Activated CD8-positive, alpha-beta memory T cell treated with anti-CD3 and anti-CD28 coated beads for 48 hours (primary cell): ENCODE measurements at places on chromosomes 4 and X.

DNA sequence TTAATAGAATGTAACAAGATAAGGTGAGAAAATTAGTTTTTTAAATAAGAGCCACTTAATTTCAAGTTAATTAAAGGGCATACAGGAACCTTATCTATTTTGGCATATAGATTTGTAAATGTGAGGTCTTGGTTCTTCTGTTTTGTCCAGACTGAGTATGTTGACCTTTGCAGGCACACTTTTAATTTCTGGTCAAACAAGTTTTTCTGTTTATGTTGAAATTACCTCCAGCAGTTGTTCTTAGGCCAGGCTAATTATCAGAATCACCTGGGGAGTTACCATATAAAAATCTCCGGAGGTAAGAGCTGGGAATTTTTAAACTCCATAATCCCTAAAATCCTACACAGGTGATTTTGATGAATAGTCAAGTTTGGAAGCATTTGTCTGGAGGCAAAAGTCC, 227.4 kb upstream of the ANKRD50 start:
- DNase-seq, result no peak

DNA sequence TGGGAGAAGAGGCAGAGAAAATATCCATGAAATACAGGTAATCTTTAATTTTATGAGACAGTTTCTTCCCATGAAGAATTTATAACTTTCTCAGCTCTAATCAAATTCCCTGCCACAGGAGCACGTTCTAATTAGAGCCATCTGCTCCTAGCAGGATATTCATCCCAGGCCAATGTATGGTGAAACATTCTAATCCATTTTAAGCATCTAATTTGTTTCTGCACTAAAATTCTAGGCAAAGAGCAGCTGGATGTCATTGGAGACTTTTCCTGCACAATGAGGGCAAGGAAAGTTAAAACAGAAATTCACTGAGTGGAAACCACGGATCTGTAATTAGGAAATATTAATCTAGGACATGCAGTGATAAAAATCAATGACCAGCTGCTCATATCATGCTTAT, 107.7 kb upstream of the ZFP42 start:
- DNase-seq, result no peak

DNA sequence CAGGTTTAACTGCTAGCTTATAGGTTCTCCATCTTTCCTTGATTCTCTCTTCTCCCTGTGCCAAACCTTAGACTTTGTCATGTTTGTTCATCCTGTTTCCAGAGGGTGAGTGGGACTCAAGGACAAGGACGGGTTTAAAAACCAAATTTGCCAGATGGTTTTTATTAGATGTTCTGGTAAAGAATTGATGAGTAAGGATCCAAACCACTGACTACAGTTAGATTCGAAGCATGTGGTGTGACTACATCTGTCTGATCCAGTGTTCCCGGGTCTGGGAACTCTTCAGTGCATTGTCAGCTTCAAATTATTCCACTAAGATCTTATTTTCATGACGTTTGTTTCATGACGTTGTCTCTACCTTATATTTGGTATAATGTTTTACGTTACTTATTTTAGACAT, 37.5 kb downstream of the MTMR1 start:
- DNase-seq, result no peak

- DNase-seq, result no peak
These were observed 37.4 kb upstream of the SPON2 start for GRCh38 chr4:1209821-1210220.

DNA sequence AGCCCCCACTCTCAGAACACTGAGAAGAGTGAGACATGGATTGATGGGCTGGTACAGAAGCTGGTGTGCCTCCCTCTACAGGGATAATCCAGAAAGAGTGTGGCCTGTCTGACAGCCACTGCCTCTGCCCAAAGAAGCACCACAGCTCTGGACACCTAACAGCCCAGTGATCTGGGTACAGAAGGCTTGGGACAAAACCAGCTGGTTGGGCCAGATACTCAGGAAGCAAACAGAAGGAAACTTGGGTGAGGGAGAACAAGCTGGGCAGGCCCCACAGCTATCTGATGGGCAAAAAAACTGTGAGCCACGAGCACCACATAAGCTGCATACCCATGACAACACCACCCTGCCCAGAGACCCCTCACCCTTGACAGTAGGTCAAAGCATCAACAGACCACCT, 46.9 kb downstream of the TMPRSS11F start:
- DNase-seq, result no peak

DNA sequence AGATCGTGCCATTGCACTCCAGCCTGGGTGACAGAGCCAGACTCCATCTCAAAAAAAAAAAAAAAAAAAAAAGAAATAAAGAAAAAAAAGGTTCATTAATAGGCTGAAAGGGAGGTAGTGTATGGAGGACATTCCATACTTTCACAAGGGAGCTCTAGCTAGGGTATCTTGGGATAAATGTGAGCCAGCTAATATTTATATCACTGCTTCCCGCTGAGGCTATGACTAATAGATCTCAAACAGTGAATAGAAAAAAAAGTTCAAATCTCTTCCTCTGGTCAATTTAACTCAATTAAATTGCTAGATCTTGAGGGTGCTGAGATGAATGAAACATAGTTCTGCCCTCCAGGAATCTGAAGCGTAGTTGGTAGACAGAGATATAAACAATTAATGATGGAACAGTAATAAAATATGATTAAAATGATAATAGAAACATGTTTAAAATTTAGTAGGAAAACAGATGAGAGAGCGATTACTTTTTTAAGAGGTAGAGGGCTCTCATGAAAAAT, 55.7 kb upstream of the SHISA3 start:
- DNase-seq, result no peak

DNA sequence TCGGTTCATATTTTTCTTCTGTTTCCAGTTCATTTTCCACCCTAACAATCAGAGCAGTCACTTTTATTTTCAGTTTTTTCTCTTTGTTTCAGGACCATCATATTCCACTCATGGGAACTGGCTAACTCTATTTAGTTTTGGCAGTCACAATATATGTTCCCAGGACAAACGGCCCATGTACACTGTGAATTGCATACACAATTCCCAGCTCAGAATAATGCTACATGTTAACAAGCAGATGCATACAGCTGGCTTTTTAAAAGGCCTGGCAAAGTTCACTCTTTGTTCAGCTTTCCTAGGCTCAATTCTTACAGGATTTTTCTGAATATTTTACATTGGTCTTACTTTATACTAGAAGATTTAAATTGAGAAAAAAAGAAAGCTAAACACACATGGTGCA, 224.9 kb downstream of the ANKRD50 start:
- no peak for DNase-seq

DNA sequence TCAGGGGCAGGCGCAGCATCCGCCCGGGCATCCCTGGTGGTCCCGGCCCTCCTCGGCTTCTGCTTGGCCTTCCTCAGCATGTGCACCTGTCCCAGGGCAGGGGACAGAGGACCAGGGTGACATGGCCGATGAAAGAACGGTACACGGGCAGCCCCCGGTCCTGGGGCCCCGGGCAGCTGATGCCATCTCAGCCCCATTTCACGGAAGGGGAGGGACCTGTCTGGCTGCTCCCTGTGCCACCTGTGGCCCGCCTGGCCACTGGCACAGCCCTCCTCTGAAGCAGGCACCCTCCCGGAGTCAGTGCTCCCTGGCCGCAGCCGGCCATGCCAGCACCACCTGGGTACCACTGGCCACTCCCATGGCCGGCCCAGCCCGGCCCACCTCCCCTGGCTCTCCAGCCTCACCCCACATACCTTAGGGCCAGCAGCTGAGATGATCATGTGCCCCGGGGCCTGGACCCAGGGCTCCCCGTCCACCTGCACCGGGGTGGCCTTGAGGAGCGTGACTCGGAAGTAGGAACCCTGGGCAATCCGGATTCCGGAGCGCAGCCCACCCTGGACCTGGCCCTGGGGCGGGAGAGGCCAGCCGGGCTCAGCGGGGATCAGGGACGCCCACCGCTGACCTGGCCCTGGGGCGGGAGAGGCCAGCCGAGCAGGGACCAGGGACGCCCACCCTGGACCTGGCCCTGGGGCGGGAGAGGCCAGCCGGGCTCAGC, 12.6 kb downstream of the DGKQ start:
- no peak for DNase-seq
